ENCODE measurements at places on chromosomes 5 and 9. TPM values are rescaled to one million over a fixed set of nuclear protein-coding genes. Genes with fewer than 3 reads are reported as not detected.

- no peaks in the 10 kb centered on the region for H3K27me3 ChIP-seq
- H3K36me3 ChIP-seq = no peaks in the 10 kb centered on the region
- H3K4me3 ChIP-seq = no peak overlapping the region
- DNase-seq = no peak
- H3K4me1 ChIP-seq = no peaks in the 10 kb centered on the region
These were observed 10.7 kb downstream of the IQGAP2 start for GRCh38 chr5:76413746-76414145.

- no peaks in the 10 kb centered on the region for H3K4me1 ChIP-seq
- no peak overlapping the region for H3K4me3 ChIP-seq
- no peaks in the 10 kb centered on the region for H3K36me3 ChIP-seq
These were observed 390.9 kb upstream of the DAB2 start for GRCh38 chr5:39815711-39816110.

GRCh38 chr5:38806775-38807258, 39.0 kb upstream of the OSMR start:
- H3K4me3 ChIP-seq = no peak overlapping the region
- H3K36me3 ChIP-seq = no peaks in the 10 kb centered on the region
- DNase-seq = peak; percentile 36
- H3K27me3 ChIP-seq = no peaks in the 10 kb centered on the region
- no peak overlapping the region for H3K27ac ChIP-seq

DNA sequence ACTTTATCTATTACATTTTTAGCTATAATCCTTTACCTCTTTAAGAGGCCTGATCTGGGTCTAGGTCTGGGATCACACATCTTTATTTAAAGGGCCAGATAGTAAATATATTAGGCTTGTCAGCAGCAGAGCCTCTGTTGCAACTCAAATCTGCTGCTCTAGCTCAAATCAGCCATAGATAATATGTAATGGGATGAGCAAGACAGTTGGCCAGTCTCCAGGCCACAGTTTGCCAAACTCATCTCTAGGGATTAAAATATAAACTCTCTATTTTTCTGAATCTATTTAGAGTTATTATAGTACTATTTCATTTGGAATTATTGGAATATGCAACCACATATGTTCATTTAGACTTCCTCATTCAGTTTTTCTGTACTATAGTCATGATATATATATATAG, 115.9 kb upstream of the MINAR2 start:
- DNase-seq = no peak
- no peaks in the 10 kb centered on the region for H3K4me1 ChIP-seq
- H3K27me3 ChIP-seq = no peaks in the 10 kb centered on the region
- H3K36me3 ChIP-seq = no peaks in the 10 kb centered on the region

DNA sequence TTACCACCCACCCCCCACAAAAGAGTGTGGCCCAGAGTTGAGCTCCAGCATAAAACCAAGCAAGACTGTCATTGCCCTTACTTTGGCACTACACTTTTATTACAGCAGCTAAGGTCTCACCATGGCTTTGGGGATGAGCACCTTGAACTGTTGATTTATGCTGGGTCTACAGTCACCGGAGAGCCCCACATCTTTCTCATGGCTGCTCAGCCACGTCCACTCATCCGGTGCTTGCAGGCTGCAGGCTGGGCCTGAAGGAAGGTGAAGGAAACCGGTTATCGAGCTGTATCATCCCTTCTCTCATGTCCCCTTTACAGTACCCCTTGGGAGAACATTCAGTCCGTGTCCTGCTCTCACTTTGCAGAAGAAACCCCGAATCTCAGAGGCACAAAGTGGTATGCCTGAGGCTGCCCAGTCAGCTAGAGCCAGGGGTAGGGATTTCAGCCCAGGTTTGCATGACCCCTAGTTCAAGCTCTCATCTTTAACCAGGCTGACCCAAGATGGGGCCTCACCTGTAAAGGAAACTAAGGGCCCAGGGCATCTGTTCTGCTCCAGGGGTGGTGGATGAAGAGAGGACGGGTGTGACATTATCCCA, 11.6 kb downstream of the TMOD1 start:
- no peak overlapping the region for H3K27ac ChIP-seq
- peaks cover 14% of the 10 kb centered on the region for H3K4me1 ChIP-seq
- no peak for DNase-seq
- no peak overlapping the region for H3K4me3 ChIP-seq
- H3K36me3 ChIP-seq = no peaks in the 10 kb centered on the region
- no peaks in the 10 kb centered on the region for H3K27me3 ChIP-seq

- no peak overlapping the region for H3K4me3 ChIP-seq
- no peaks in the 10 kb centered on the region for H3K27me3 ChIP-seq
- no peaks in the 10 kb centered on the region for H3K36me3 ChIP-seq
- DNase-seq = no peak
These were observed 83.9 kb upstream of the WWC1 start for GRCh38 chr5:168207450-168208029.

DNA sequence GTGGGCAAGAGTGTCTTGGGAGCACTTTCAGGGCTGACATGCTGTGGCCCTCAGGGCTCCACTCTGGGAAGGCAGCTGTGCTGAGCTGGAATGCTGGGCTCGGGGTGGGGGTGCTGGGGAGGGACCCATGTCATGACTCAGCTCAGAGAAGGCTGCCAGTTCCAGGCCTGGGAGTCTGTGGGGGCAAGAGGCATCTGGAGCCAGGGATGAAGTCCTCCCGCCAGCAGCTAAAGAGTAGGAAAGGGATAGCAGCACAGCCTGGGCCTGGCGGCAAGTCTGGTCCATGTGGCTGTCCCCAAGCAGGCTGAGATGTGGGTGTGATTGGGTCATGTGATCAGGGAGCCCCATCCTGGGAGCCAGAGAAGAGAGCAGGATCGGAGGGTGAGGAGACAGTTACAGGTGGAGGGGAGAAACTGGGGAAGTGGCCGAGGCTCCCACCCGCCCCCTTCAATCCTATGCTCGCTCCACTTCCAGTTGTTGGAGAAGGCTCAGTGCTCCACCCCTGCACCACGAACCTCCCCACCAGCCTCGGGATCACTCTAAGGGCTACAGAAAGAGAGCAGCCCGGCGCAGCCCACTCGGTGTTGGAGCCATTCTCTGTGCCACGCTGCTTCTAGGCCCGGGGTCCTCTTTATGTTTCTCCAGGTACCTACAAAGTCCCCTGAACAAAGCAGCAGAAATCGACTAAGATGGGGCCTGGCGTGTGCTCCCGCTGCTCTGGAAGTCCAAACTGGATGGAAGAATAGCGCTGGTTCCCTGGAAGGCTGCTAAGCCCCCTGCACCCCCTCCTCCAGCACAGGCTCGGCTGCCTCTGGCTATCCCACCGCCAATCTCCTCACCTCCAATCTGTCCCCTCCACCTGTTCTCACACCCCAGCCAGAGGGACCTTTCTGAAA, 12.0 kb downstream of the PDGFRB start:
- H3K27ac ChIP-seq = peak overlapping the region; percentile 99
- peak; percentile 94 for DNase-seq
- no peaks in the 10 kb centered on the region for H3K27me3 ChIP-seq
- H3K4me3 ChIP-seq = peak overlapping the region; percentile 7

GRCh38 chr5:107531308-107531707, 139.4 kb downstream of the EFNA5 start:
- no peak overlapping the region for H3K27ac ChIP-seq
- no peak for DNase-seq
- H3K4me1 ChIP-seq = no peaks in the 10 kb centered on the region

DNA sequence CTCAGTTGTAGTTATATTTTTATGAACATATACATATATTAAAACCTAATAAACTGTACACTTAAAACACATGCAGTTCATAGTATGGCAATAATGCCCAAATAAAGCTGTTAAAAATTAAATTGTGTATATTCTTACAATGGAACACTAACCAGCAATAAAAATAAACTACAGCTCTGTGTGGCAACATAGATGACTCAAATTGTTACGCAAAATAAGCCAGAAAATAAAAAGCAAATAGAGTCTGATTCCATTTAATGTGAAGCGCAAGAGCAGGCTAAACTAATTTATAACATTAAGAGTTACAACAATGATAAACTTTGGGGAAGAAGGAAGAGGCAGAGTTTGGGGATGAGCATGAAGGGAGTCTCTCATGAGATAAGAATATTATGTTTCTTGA, 597.3 kb downstream of the TLE1 start:
- no peaks in the 10 kb centered on the region for H3K27me3 ChIP-seq
- no peak overlapping the region for H3K4me3 ChIP-seq
- peaks cover 4% of the 10 kb centered on the region for H3K4me1 ChIP-seq
- no peak for DNase-seq

- DNase-seq = no peak
- H3K4me1 ChIP-seq = peaks cover 4% of the 10 kb centered on the region
- no peak overlapping the region for H3K4me3 ChIP-seq
- no peak overlapping the region for H3K27ac ChIP-seq
- H3K27me3 ChIP-seq = no peaks in the 10 kb centered on the region
- H3K36me3 ChIP-seq = no peaks in the 10 kb centered on the region
These were observed 50.3 kb downstream of the GNAQ start for GRCh38 chr9:77981332-77981731.

- H3K27ac ChIP-seq = no peak overlapping the region
- no peak for DNase-seq
- peaks cover 6% of the 10 kb centered on the region for H3K4me1 ChIP-seq
- H3K4me3 ChIP-seq = no peak overlapping the region
- H3K36me3 ChIP-seq = no peaks in the 10 kb centered on the region
These were observed 77.3 kb upstream of the ITGA1 start for GRCh38 chr5:52710310-52710971.

GRCh38 chr5:148909040-148909439, 82.6 kb downstream of the ADRB2 start:
- no peak for DNase-seq
- H3K36me3 ChIP-seq = no peaks in the 10 kb centered on the region

Gene NDUFA8
- 26.1 TPM for total RNA-seq

Gene RMRP
- total RNA-seq = 2,632 TPM

Gene PPP1R26
- 15.9 TPM for total RNA-seq

Gene TTC39B
- 14.1 TPM for total RNA-seq
